ENCODE measurements at places on chromosomes 1 and 21. TPM values are rescaled to one million over a fixed set of nuclear protein-coding genes. Genes with fewer than 3 reads are reported as not detected.

Gene ILDR2
- total RNA-seq: 14.4 TPM

Gene SH2D1B
- total RNA-seq: 0.10 TPM

Gene LY9
- 0.71 TPM for total RNA-seq

Gene PLCH2
- total RNA-seq: 2.9 TPM

Gene CSF3R
- 0.24 TPM for total RNA-seq

Gene SPRR2A
- not detected for total RNA-seq

GRCh38 chr1:160623862-160624261 lies 23.0 kb downstream of the SLAMF1 start:
- peak overlapping the region; percentile 81 for H3K4me3 ChIP-seq
- H3K27ac ChIP-seq: peak overlapping the region; percentile 99
- H3K36me3 ChIP-seq: peaks cover 87% of the 10 kb centered on the region

DNA sequence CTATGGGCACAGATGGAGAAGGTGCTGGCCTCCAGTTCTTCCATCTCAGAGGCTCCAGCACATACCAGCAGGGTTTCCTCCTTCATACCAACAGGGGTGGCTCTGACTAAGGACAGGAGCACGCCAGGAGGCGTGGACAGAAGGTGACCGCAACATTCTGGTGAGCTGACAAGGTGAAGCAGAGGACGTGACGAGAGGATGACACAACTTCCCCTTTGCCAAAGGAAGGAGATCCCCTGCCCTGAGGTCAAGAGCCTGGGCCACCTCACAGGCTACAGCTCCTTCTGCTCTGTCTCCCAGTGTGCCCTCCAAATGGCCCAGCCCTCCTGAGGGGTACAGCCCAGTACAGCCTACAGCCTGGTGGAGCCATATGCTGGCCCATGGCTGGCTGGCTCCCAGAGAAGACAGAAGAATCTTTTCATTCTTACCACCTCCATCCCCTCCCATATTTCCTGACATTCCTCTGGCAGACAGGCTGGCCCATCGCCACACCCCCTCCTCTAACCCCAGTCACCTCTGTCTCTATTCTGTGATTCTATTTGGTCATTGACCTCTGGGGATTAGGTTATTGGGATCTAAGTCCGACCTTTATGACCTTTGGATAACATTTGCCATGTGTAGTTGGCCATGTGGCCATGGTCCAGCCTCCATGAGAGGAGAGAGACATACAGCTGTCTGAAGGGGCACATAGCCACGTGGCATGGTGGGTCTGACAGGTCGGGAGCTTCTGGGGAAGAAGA lies 5.1 kb upstream of the LAMB3 start:
- no peak for DNase-seq
- no peaks in the 10 kb centered on the region for H3K27me3 ChIP-seq
- peaks cover 4% of the 10 kb centered on the region for H3K36me3 ChIP-seq
- no peak overlapping the region for H3K4me3 ChIP-seq

GRCh38 chr1:232357416-232357815 lies 272.5 kb downstream of the SIPA1L2 start:
- H3K27me3 ChIP-seq: peaks cover 3% of the 10 kb centered on the region
- DNase-seq: no peak
- no peaks in the 10 kb centered on the region for H3K4me1 ChIP-seq
- H3K27ac ChIP-seq: no peak overlapping the region
- H3K36me3 ChIP-seq: no peaks in the 10 kb centered on the region

DNA sequence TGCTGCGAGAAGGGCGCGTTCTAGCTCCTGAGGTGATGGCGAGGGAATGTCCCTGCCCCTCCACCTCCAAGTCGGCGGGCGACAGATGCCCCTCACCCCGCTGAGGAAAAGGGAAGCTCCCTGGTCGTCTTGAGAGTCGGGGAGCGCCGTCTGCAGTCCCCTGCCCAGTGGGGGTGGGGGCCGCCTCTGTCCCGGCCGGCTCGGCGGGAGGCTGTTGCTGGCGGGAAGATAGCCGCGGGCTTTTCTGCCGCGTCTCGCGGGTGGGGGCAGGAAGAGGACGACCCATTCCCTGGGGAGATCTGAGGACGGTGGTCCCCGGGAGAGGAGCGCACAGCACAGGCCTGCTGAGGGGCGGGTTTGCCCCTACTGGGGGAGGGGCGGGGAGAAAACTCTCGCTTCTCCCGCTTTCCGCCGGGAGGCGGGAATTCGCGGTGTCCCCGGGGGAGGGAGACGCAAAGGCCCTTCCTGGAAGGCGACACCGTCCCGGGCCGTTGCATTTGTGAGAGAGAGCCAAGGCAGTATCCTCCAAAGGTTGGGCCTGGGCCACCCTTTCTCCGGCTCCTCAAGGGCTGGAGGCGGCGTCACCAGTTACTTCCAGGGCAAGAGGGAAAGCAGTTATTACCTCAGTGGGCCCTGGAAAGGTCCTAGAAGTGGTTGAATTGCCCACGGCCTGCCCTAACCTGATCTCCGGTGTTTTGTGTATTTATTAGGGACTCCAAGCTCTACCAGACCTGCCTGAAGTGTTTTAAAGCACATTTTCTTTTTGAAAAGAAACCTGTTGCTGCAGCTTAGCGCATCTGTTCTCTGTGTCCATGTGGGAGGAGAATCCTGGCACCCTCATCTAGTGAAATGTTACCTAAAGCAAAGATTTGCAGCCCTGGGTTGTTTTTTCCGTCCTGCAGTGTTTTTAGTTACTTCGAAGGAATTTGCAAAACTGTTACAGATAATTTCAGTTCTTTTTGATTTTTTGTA lies 648 bp downstream of the S100PBP start:
- H3K4me1 ChIP-seq: peaks cover 49% of the 10 kb centered on the region
- peaks cover 36% of the 10 kb centered on the region for H3K36me3 ChIP-seq
- H3K27ac ChIP-seq: peak overlapping the region; percentile 97
- peak; percentile 36 for DNase-seq

DNA sequence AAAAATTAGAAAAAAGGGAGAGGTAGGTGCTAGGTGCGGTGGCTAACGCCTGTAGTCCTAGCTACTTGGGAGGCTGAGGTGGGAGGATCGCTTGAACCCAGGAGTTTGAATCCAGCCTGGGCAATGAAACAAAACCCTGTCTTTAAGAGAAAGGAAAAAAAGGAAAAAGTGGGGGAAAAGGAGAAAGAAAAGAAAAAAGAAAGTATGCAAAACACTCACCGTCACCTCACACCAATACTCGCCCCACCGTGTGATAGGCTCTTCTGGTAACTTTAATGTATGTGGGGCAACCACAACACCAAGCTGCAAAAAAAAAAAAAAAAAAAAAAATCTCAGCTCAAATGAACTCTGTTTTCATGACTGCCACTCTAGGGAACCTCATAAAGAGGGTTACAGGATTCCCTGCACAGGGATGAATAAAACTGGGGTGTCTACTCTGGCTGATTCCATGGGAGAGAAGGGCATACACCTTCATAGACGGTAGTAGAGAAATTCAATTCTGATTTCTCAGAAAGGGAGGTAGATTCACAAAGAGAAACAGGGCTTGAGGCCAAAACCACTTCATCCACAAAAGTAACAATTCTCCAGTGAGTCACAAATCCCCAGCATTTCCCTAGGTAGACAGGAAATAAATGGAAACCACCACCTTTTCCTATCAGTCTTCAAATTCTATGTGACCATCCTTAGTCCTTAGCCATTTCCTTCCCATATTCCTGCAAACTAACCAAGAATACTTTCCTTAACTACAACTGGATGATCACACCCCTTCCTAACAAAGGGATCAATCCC lies 2.5 kb downstream of the MRPL9 start:
- H3K4me1 ChIP-seq: peaks cover 42% of the 10 kb centered on the region
- no peak for DNase-seq
- H3K27ac ChIP-seq: no peak overlapping the region
- H3K36me3 ChIP-seq: peaks cover 43% of the 10 kb centered on the region
- peak overlapping the region; percentile 42 for H3K4me3 ChIP-seq

- H3K4me1 ChIP-seq: no peaks in the 10 kb centered on the region
- no peak overlapping the region for H3K4me3 ChIP-seq
- peaks cover 2% of the 10 kb centered on the region for H3K27me3 ChIP-seq
- no peak for DNase-seq
- H3K27ac ChIP-seq: no peak overlapping the region
- no peaks in the 10 kb centered on the region for H3K36me3 ChIP-seq
These were observed 25.0 kb upstream of the TSPAN2 start for GRCh38 chr1:115114308-115114707.

GRCh38 chr1:72369069-72369757 lies 86.9 kb upstream of the NEGR1 start:
- H3K4me3 ChIP-seq: no peak overlapping the region
- DNase-seq: no peak
- no peaks in the 10 kb centered on the region for H3K27me3 ChIP-seq
- no peak overlapping the region for H3K27ac ChIP-seq
- H3K36me3 ChIP-seq: no peaks in the 10 kb centered on the region

- no peak overlapping the region for H3K4me3 ChIP-seq
- H3K36me3 ChIP-seq: peaks cover 5% of the 10 kb centered on the region
- DNase-seq: no peak
- no peaks in the 10 kb centered on the region for H3K27me3 ChIP-seq
These were observed 301.1 kb downstream of the PTPRC start for GRCh38 chr1:198939956-198940355.

GRCh38 chr1:168742994-168743650 lies 14.1 kb upstream of the DPT start:
- DNase-seq: no peak
- no peak overlapping the region for H3K27ac ChIP-seq
- H3K27me3 ChIP-seq: peaks cover 9% of the 10 kb centered on the region
- no peaks in the 10 kb centered on the region for H3K36me3 ChIP-seq
- no peaks in the 10 kb centered on the region for H3K4me1 ChIP-seq

DNA sequence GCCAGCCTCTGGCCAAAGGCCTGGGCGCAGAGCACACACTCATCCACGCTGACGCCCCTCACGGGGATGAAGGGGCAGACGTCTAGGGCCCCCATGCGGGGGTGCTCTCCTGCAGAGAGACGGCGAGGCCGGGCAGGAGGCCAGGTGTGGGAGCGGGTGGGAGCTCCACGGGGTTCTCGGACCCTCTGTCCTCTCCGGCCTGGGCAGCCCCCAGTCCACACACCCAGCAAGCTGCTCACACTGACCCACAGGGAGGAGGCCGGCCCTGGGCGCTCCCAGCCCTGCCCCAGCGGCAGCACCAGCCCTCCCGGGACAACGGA lies 2.5 kb downstream of the FTCD start:
- H3K4me1 ChIP-seq: no peaks in the 10 kb centered on the region
- H3K27ac ChIP-seq: no peak overlapping the region
- H3K4me3 ChIP-seq: no peak overlapping the region
- H3K27me3 ChIP-seq: no peaks in the 10 kb centered on the region
- no peak for DNase-seq

DNA sequence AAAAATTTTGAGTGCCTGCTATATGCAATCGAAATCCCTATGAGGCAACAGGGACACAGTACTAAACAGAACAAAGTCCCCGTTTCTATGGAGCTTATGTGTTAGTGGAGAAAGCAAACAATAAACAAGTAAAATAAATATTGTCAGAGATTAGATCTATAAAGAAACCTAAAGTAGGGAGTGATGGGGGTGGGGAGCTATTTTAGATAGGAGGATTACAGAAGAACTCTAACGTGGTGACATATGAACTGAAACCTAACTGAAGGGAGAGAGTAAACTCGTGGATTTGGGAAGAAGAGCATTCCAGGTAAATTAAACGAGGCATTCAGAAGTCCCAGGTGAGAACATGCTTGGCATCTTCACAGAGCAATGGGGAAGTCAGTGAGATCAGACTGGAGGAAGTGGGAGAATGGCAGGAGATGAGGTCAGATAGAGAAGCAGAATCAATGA lies 154.5 kb downstream of the DENND1B start:
- H3K27ac ChIP-seq: no peak overlapping the region
- H3K4me3 ChIP-seq: no peak overlapping the region
- no peaks in the 10 kb centered on the region for H3K27me3 ChIP-seq
- no peaks in the 10 kb centered on the region for H3K36me3 ChIP-seq

GRCh38 chr1:21590126-21590880 lies 78.9 kb downstream of the RAP1GAP start:
- H3K27me3 ChIP-seq: peaks cover 3% of the 10 kb centered on the region
- H3K27ac ChIP-seq: no peak overlapping the region
- no peak overlapping the region for H3K4me3 ChIP-seq
- no peaks in the 10 kb centered on the region for H3K4me1 ChIP-seq

- H3K36me3 ChIP-seq: no peaks in the 10 kb centered on the region
- peaks cover 7% of the 10 kb centered on the region for H3K4me1 ChIP-seq
- peak; percentile 31 for DNase-seq
- no peak overlapping the region for H3K4me3 ChIP-seq
- H3K27me3 ChIP-seq: peaks cover 6% of the 10 kb centered on the region
These were observed 167.7 kb upstream of the CSF3R start for GRCh38 chr1:36650200-36651065.

- no peak overlapping the region for H3K27ac ChIP-seq
- H3K4me1 ChIP-seq: no peaks in the 10 kb centered on the region
- no peak overlapping the region for H3K4me3 ChIP-seq
- H3K36me3 ChIP-seq: no peaks in the 10 kb centered on the region
- no peaks in the 10 kb centered on the region for H3K27me3 ChIP-seq
These were observed 104.2 kb downstream of the IGSF21 start for GRCh38 chr1:18211764-18212163.

DNA sequence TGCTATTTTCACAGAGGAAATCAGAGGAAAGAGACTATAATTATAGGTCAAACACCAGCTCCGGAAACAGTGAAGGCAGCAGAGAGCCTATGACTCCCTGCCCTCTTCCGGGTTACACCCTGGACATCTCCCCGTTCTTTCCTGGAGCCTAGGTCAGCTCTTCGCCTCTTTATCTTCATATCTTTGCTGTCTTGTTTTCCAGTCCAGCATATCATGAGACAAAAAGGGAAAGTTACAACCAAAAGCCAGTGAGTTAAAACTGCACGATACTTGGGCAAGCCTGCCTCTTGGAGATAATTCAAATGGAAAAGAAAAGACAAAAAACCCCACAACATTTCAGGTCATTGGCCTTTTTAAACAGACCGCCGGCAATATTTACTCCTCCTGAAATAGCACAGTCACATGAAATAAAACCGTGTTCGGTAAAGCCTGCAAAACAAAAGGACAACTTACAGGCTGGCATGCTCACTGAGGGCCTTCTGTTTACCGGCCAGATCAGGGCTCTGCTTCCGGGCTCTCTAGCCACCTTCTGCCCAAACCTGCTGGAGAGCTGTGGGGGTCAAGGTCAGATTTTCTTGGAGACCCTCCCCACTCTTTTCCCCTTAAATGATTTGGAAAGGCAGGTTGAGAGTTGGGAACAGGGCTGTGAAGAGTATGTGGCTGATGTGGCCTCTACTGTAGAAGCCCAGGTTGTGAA lies 42.8 kb upstream of the PPP2R5A start:
- DNase-seq: no peak
- H3K27ac ChIP-seq: peak overlapping the region; percentile 71
- H3K4me3 ChIP-seq: no peak overlapping the region
- H3K27me3 ChIP-seq: no peaks in the 10 kb centered on the region
- peaks cover 33% of the 10 kb centered on the region for H3K4me1 ChIP-seq
- H3K36me3 ChIP-seq: peaks cover 5% of the 10 kb centered on the region

GRCh38 chr1:94666797-94667196 lies 125.2 kb upstream of the F3 start:
- no peak overlapping the region for H3K27ac ChIP-seq
- H3K4me3 ChIP-seq: no peak overlapping the region
- peaks cover 4% of the 10 kb centered on the region for H3K27me3 ChIP-seq
- DNase-seq: no peak
- H3K4me1 ChIP-seq: no peaks in the 10 kb centered on the region

GRCh38 chr1:71561729-71562128 lies 480.9 kb upstream of the ZRANB2 start:
- H3K4me1 ChIP-seq: no peaks in the 10 kb centered on the region
- no peaks in the 10 kb centered on the region for H3K36me3 ChIP-seq
- DNase-seq: no peak
- no peak overlapping the region for H3K27ac ChIP-seq
- H3K4me3 ChIP-seq: no peak overlapping the region
- no peaks in the 10 kb centered on the region for H3K27me3 ChIP-seq

- no peak overlapping the region for H3K4me3 ChIP-seq
- no peaks in the 10 kb centered on the region for H3K27me3 ChIP-seq
- no peak overlapping the region for H3K27ac ChIP-seq
- H3K4me1 ChIP-seq: peaks cover 6% of the 10 kb centered on the region
- H3K36me3 ChIP-seq: no peaks in the 10 kb centered on the region
These were observed 501.7 kb downstream of the NEGR1 start for GRCh38 chr1:71780681-71781080.
